Naive thymus-derived CD8-positive, alpha-beta T cell (primary cell): ENCODE measurements at places on chromosomes 2 and 18. TPM values are rescaled to one million over a fixed set of nuclear protein-coding genes. Genes with fewer than 3 reads are reported as not detected.

DNA sequence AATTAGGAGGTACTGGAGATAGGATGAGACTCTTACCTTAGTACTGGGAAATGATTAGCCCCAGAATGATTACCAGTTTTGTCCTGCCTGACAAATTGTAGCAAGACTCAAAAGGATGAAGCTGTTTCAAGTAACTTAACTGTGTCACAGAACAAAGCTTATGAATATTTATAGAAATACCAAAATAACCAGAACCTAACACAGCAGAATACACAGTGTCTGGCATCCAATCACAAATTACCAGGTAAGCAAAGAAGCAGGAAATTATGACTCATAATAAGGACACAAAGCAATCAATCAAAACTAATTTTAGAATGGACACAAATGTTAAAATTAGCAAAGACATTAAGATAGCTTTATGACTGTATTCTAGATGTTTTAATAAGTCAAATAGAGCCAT lies 91.9 kb downstream of the CTNNA2 start:
- no peak for DNase-seq
- H3K36me3 ChIP-seq = no peaks in the 10 kb centered on the region
- no peak overlapping the region for H3K27ac ChIP-seq
- no peaks in the 10 kb centered on the region for H3K4me1 ChIP-seq

ERICH2 gene
- not detected for polyA plus RNA-seq

- no peak for DNase-seq
- no peak overlapping the region for H3K27ac ChIP-seq
- peaks cover 2% of the 10 kb centered on the region for H3K4me1 ChIP-seq
- no peaks in the 10 kb centered on the region for H3K27me3 ChIP-seq
Measured at GRCh38 chr2:174368691-174369090, 26.8 kb upstream of the SCRN3 start.

KCTD1 gene
- 0.50 TPM for polyA plus RNA-seq

GRCh38 chr2:100753444-100753843 lies 66.5 kb upstream of the NPAS2 start:
- H3K36me3 ChIP-seq = no peaks in the 10 kb centered on the region
- no peak overlapping the region for H3K4me3 ChIP-seq
- no peaks in the 10 kb centered on the region for H3K27me3 ChIP-seq
- no peak overlapping the region for H3K27ac ChIP-seq
- no peak for DNase-seq

C2orf76 gene
- polyA plus RNA-seq = 16.3 TPM

- DNase-seq = no peak
- H3K27me3 ChIP-seq = no peaks in the 10 kb centered on the region
- H3K4me1 ChIP-seq = no peaks in the 10 kb centered on the region
- no peak overlapping the region for H3K27ac ChIP-seq
Measured at GRCh38 chr2:241408849-241409248, 52.8 kb downstream of the FARP2 start.

NTSR2 gene
- not detected for polyA plus RNA-seq

LYPD1 gene
- polyA plus RNA-seq = not detected
